NCI-H1930 (cell line): ENCODE measurements at places on chromosomes 2 and 18.

- no peak for DNase-seq
These were observed 22.4 kb downstream of the CRYGD start for GRCh38 chr2:208101716-208102631.

DNA sequence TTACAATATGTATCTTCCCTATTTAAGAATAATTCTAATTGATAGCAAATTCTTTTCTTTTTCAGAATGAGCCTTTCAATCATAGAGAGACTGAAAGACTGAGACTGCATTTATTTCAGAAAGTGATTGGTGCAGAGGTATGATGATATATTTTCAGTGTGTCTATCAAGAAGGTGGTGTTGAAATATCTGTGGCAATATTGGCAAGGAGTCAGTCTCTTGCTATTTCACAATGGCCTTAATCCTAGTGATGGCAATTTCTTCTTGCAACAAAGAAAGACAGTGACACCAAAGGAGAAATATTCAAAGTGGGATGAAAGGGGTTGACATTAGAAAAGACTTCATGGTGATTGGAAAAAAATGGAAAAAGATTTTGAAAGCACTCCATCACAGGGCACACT is 21.7 kb upstream of the ZBTB14 start:
- no peak for DNase-seq

GRCh38 chr2:158893026-158893425 is 75.4 kb upstream of the TANC1 start:
- DNase-seq, result no peak

DNA sequence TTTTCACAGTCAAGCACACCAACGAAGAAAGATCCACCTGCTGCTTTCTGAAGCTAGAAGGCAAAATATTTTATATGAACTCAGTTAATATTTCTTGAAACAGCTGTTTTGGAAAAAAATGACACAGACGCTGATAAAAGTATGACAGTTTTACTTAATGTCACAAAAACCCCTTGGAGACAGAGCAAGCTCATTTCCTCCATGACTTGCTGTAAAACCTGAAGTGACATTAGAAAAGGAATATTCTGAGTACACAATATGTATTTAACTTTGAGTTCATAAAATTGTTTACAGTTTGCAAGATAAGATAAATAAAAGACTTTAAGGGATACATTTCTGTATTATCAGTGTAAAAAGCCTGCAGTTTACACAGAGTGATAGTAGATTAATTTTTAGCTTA is 105.4 kb downstream of the DSEL start:
- DNase-seq, result no peak

GRCh38 chr2:41496908-41497307 is 550.9 kb upstream of the PKDCC start:
- no peak for DNase-seq
